Stimulated activated CD8-positive, alpha-beta memory T cell treated with anti-CD3 and anti-CD28 coated beads, Interleukin-2, amount 100 ng/mL, for 1 hour (primary cell): ENCODE measurements at places on chromosomes 1 and 21.

- no peak for DNase-seq
Observed at GRCh38 chr1:42779725-42780124, 5.1 kb upstream of the TMEM269 start.

DNA sequence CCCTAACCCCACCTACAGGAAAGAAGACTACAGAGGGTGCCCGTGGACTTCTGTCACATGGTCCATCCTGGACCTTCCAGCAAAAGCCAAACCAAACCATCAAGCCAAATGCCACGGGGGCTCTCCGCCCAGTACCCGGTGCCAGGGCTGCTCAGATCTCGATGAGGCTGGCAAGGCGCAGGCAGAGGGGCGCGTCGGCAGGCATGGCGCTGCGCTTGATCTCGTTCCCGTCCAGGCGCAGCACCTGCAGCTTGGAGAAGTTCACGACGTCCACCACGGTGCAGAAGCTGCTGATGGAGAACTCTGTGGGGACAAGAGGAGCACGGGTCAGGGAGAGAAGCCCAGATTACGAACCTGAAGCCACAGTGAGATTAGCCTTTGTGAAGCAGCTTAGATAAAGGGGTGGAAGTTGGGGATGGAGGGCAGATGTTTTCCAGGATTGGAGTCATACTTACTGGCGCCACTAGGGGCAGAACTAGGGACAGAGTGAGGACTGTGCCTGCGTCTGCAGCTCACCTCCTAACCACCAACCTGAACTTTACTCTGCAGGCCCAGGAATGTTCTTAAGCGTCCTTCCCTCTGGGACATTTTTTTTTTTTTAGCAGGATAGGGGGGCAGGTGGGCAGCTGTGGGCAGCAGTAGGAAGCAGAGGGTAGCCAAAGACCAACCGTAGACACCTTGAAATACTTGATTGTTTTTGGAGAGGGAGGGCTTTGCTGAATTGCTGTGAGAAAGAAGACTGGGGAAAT, 8.6 kb downstream of the FMOD start:
- DNase-seq = no peak

- no peak for DNase-seq
Observed at GRCh38 chr1:31498376-31499040, 77.8 kb upstream of the TINAGL1 start.

DNA sequence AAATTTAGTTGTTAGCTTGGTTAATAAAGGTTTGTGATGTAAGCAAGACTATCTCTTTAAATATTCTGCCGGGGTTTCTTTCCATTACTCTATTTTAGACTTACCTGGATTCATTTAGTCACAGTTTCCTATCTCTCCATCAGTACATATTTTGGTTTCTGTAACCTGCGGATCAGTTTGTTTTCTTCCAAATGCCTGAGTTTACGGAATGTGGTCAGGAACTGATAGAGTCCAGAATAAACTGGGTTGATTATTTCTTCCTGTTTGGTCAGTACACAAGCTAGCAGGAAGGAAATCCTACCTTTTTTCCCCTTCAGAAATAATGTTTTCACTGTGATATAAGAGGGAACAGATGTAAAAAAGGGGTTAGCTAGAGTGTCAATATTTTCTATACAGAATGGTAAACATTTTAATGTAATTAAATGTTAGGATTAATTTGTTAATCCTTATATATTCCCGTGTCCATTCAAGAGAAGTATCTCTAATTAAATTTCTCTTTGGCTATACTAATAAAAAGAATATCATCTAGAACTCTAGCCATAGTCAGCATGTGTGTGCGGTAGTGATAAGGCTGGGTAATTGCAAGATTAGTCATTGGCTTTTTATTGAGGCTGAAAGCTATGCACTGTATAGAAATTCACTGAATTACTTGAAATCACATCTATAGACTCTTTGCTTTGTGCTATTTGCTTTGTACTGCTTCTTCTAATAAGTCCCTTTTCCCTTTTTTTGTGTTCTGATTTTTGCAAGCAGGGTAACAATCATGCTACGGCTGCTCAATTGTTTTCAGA, 144.7 kb upstream of the ADGRL4 start:
- DNase-seq = no peak

DNA sequence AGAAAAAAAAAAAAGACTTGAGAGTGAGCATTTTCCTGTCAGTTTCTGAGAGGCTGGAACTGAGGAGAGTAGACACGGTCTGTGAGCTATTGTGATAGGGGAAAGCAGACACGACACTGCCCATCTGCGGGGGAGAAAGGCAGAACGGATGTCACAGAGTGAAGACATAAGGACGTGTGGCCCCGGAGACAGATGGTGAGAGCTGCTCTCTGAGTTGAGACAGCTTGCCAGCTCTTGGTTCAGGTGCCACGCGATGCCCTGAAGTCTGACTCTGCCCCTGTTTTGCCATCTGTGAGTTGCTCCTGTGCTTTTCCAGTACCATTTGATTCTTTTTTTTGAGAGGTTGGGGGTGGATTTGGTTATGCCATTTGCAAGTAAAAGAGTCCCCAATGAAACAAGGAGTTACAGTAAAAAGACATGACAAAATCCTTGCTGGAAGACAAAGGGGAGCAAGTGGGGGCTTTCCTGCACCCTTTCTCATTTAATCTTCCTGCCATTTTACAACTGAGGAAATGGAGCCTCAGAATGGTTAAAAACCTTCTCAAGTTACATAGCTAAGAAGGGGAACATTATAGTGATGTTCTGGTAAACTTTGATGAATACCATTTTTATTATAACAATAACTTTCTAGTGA, 128.9 kb upstream of the DNAH14 start:
- DNase-seq = no peak

- no peak for DNase-seq
Observed at GRCh38 chr21:21460979-21461378, 462.8 kb downstream of the NCAM2 start.

DNA sequence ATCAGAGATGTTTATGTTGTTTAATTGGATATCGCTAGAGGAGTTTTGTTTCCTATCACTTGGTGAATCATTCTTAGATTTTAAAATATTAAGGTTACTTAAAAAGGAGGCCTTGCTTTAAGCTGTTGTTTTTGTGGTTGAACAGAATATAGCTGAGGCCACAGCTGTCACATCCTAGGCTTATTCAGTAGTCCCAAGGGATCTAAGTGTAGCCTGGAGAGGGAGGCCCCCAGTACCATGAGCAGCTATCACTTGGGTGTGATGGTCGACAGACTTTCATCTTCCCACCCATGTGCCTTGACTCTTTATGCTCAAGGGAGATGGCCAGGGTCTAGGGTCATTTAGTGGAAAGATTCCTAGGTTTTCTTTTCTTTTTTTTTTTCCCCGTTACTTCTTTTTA, 278.7 kb downstream of the HHAT start:
- DNase-seq = no peak

DNA sequence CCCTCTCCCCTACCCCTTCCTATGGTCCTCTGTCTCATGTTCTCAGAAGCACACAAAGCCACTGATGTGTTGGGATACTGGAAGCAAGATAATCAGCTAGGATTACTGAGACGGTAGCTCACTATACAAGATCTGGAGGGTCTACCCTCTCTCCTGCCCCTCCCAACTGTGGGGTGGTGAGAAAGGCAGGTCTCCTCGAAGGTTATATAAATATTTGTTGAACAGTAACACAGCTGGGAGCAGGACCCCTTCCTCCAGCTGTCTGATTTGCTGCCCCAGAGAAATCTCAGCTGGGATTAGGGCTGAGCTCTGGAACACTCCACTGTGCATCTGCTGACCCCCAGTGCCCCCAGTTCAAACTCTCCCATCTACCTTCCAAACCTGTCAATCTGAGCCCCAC, 94.2 kb upstream of the IPO9 start:
- DNase-seq = no peak

- no peak for DNase-seq
Observed at GRCh38 chr1:76669131-76669530, 198.1 kb upstream of the ST6GALNAC5 start.

- no peak for DNase-seq
Observed at GRCh38 chr1:118558933-118559332, 373.9 kb upstream of the SPAG17 start.

DNA sequence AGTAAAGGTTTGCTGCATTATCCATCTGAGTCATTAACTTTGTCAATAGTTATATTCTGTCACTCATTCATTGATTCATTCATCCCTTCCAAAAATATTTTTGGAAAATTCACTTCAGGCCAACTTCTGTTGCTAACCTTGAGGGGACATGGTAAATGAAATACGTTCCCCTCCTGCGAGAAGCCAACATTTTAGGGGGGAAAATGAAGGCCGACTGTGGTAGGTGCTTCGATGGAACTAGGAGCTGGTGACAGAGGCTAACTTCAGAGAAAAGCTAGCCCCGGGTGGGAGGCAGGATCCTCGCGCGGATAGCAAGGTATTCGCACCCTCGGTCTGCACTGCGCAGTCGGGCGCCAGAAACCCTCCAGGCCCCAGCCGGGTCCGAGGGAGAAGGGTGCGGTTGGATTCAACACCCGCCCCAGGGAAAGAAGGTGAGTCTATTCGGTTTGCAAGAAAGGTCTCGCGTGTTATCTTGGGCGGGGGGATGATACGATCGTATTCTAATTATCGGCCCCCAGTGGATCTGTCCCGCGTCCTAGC, 646 bp upstream of the RRP15 start:
- DNase-seq = no peak

DNA sequence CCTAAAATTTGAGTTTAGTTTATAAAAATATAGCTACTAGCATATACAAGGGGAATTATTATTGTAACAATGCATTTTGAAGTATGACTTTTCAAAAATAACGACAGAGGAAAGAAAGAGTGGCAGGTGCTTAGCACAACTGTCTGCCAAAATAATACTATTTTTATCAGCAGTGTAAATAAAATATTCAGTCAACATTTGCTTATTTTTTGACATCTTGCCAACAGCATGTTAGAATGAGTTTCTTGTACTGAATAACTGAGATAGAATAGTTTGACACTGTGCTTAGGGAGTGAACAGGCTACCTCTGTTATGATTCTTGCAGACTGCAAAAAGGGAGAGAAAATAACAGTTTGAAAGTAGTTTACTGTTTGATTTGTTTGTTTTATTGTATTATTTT, 909.8 kb downstream of the BRINP3 start:
- DNase-seq = no peak

- peak; percentile 15 for DNase-seq
Observed at GRCh38 chr1:24111996-24112779, at the start of gene MYOM3. Gene MYOM3, minus strand, starts transcription at chr1:24112135. Its CDS starts 3,499 bp downstream, at chr1:24108636.

- DNase-seq = no peak
Observed at GRCh38 chr1:53176452-53177208, 20.0 kb upstream of the CPT2 start.

DNA sequence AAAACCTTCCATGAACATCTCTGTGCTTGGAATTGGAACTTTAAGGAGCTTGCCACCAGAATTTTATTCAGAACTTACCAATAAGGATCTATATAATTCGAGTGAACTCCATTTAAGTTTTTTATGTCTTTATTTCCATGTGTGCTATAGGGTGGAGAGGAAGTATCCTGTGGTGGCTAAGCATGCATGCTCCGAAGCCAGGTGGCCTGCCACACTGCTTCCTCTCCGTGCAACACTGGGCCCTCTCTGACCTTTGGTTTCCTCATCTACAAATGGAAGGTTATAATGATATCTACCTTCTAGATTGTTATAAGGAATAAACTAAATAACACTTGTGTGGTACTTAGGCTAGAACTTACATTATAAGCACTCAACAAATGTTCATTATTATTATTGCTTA, 382.1 kb downstream of the PTPRC start:
- DNase-seq = no peak

DNA sequence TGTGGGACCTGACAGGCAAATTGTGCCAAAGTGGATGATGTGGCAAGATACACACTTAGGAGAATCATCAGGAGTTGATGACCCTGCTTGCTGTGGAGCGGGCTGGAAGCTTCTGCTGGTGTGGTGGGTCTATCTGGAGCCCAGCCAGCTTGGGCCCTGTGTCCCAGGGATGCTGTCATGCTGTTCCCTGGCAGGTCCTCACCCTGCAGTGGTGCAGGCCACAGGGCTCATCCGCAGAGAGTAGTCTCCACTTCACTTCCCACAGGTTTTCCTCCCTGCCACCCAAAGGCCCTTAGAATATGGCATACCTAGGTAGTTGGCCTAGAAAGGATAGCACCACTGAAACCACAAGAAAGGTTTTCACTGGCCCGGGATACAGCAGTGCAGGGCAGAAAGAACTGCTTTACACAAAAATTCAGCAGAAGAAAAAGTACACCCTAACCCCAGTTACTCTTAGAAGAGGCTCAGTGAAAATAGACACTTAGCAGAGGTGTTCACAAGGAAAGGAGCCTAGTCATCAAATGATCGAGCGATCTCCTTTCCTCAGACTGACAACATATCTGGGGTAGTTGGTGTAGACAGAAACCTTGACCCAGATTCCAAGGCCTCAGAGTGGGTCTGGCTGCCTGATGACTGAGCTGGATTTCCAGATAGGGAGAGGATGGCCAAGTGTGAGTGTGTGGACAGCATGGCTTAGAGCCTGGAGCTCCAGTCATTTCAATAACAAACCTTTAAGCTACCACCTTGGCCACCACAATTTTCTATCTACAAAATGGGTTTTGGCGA, 1.3 kb upstream of the C1orf226 start:
- no peak for DNase-seq

- no peak for DNase-seq
Observed at GRCh38 chr1:22711591-22712501, 1.2 kb downstream of the EPHB2 start.

DNA sequence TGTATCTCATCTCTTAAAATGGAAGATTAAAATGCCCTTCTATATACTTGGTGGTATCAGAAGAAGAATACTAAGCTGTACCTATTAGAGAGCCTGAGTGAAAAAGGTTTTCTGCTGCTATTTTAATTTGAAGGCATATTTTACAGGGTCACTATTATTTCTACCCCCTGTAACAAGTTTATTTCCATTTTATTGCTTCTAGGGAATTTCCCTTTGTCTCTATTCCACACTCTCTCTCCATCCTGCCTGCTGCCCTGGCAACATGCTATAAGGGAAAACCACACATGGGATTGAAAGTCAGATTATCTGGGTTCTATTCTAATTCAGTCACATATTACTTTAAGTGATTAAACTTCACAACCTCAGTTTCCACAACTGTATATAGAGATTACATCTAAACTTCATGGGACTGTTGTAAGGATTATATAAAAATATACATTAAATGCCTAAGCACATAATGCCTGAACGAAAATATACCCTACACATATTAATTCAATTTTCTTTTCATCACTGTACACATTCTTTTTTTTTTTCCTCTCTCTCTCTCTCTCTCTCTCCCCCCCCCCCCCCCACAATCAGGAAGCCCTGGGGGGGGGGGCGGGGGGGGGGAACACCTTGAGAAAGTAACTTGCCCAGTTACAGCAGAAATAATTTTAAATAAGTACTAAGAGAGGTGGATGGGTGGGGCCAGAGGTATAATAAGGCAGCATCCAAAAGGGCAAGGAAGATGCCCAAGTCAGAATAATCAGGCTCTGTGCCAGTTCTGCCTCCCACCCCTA, 51.5 kb downstream of the LUZP1 start:
- DNase-seq = no peak

DNA sequence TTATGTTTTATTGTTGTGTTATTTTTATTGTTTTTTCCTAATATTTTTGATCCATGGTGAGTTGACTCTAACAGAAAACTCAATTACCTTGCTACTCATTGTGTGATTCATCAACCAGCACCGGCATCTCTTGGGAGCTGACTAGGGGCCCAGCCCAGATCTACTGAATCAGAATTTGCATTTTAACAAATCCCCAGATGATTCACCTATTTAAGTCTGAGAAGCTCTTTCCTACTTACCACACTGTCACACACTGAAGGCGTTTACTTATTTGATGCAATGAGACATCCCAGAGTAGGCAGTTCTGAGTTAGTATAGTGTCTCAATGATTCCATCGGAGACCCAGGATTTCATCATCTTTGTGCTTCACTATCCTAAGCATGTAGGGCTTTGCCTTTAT, 416.6 kb downstream of the RWDD3 start:
- no peak for DNase-seq
